ENCODE measurements at places on chromosomes 5 and 9. TPM values are rescaled to one million over a fixed set of nuclear protein-coding genes. Genes with fewer than 3 reads are reported as not detected.
A peak's percentile ranks its signal among the peaks of the same experiment; 100 is the strongest.

DNA sequence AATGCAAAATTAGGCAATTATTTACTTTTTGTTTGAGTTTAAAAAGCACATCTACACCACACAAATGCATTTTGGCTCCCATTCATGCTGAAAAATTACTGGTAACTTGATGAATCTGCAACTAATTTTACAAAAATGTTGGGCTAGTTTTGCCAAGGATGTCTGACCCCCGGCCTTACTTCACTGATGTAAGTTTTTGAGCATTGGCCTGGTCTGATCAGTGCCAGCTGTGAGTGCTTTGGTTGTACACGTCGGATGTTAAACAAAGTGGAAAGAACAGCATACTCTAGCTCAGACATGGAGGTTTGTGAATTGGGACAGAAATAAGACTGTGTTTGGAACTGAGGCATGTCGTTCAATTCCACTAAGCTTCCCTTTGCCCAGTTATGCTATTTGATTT is 1044.2 kb downstream of the TLE4 start:
- DNase-seq, result no peak

DNA sequence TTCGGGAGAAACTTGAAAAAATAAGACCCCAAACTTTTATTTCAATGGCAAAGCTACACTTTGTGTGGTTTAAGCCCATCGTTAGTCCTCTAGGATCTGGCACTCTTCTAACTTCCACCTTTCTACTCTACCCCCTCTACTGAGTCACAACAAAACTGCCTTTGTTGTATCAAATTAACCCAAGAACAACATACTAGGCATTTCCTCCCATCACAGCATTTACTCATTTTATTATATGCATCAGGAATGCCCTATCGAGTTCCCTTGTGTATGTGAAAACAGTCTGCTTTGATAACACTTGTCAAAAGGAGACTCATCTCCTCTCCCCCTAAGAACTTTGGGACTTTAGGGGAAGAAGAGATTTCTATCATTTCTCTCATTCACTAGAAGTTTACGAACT is 158.9 kb upstream of the FREM1 start:
- no peak for DNase-seq

GRCh38 chr5:15499528-15500324 is at the start of gene FBXL7:
FBXL7 (plus strand) TSS chr5:15500180.
- no peak for DNase-seq

DNA sequence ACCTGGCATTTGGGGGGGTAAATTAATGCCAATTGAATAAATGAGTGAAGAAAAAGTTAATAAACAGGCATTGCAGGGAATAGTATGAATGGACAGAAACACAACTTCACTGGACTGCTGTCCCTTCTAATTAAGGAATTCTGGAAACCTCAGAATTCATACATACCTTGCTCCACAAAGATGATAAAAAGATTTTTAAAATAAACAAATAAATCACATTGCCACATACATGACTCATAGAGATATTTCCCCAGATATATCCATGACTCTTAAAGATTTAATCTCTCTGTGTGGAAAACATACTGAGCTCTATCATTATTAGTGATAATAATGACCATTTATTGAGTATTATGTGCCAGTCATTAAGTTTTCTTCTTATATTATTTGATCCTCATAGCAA is 469.0 kb upstream of the MEF2C start:
- no peak for DNase-seq

DNA sequence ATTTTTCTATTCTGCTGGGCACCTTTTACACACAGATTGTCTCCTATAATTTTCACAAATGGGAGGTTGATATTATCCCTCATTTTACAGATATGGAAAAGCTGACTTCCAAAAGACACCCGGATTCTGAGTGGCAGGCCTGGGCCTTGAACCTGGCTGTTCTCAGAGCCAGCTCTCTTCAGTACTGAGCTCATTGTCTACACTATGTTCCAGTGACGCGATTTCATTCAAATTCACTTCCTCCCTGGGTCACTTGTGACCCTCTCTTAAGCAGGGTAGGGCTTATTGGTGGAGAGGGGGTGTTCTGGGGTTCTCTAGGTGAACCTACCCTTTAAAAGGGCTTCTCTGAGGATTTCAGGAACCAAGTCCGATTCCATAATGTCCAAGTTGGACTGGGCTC is 70.2 kb downstream of the ANKRD33B start:
- DNase-seq, result no peak

GRCh38 chr5:11258001-11258400 is 497.0 kb upstream of the DAP start:
- no peak for DNase-seq

- DNase-seq, result peak; percentile 48
These were observed at the start of gene ANKRD34B for GRCh38 chr5:80569961-80570786. ANKRD34B (minus strand) TSS chr5:80570280; CDS start chr5:80560019, 10,261 bp downstream.

GRCh38 chr5:6745706-6746222 is 32.5 kb downstream of the TENT4A start:
- DNase-seq, result peak; percentile 68

DNA sequence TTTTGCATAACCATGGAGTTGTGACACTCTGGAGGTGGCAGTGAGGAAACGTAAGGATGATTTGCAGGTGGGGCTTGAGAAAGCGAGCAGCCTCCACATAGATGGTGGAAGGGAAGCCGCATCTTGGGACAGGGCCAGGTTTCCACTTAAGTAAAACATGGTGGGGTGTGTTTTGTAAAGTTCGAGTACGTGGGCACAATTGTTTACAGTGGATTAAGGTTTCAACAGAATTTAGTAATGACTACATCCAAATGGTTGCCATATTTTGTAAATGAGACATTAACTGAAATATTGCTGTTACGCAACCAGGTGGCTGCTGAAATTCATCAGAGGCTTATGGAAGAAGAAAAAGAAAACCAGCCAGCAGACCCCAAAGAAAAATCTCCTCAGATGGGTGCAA is 85.4 kb upstream of the IL7R start:
- no peak for DNase-seq

DNA sequence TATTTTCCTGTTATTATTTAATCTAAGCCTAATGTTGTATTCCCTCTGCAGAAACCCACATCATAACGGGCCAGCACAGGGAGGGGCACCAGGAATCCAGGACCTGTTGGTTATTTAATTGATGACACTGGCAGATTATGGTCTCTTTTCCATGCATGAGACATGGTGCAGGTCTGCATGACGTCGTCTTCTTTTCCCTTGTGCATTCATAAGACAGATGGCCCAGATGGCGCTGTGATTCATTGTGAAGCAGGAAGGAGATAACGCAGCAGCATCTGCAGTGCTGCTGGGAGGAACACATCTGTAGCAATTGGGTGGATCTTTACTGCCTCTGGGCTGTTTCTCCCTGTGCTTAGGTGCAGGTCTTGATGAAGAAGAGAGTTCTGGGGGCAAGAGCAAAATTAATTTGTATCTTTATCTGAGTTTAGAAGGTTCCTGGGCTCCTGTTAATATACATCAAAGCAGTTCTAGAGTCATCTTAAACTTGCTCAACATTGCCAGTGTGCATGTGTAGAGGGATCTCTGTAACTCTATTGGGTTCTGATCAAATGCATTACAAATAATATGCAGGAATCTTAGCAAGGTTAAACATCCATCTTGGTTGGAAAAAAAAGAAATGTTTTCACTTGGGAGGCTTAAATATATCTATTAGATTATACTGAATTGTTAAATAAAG is 176.1 kb downstream of the PCSK1 start:
- DNase-seq, result no peak

DNA sequence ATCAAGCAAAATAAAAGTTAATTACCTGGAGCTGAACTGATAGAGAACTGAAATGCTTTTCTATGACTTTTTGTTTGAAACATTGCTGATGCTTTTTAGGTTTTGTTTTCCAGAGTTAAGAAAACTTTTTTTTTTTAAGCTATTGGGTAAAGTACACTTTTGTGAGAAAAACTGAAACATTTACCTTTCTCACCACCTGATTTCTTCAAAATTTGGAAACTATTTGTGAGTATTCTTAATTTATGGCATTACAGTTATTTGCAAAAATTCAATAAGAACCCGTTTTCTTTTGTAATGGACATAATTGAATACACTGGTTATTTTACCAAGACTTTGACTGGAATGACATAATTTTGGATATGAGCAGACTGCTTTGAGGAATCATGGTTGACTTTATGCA is 6.6 kb downstream of the C9orf153 start:
- no peak for DNase-seq

GRCh38 chr9:131233995-131234394 is 42.3 kb downstream of the FAM78A start:
- no peak for DNase-seq

DNA sequence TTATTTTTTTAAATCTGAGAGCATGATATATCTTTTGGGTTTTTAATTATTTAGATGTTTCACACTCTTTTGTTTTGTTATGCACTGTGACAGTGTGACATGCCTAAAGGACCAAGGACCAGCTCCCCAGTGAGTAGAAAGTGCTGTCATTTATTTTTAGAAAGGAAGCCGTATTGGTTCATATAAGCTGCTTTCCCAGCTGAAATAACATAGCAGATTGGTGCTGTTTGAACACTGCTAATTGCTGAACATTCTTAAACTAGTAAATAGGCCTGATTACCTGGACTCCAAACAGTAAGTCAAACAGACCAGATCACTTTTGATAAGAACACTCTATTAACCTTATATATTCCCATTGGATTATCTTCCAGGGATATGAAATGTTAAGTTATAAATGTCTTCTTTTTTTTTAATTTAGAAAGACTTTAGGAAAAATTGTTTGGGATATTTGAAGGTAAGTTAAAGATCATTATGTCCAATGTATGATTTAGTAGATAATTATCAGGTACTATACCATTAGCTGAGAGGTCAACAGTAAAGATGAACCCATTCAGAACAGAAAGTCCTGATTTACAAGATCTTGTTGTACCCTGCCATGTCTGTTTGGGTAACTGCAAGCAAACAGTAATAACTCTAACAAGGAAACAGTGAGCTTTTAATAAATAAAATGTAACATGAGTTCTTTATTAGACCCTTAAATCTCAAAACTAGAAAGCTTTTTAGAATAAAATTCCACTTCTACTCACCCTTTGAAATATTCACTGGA is 27.8 kb upstream of the ELL2 start:
- no peak for DNase-seq

GRCh38 chr5:170508036-170508435 is 4.2 kb downstream of the KCNIP1 start:
- DNase-seq, result no peak

GRCh38 chr5:174229514-174230370 is 184.2 kb downstream of the NSG2 start:
- DNase-seq, result no peak

GRCh38 chr9:134318481-134318891 is 7.8 kb upstream of the RXRA start:
- no peak for DNase-seq

The LCP2 gene
- total RNA-seq, result 73.7 TPM

The DNAI1 gene
- total RNA-seq, result 0.38 TPM

The LIFR gene
- 33.8 TPM for total RNA-seq

The SLC4A9 gene
- not detected for total RNA-seq

The CDX1 gene
- 0.85 TPM for total RNA-seq

The C9orf78 gene
- total RNA-seq, result 76.8 TPM

All from thymus (tissue), 14 donors.